ENCODE measurements at places on chromosomes 3 and 15.
A peak's percentile ranks its signal among the peaks of the same experiment; 100 is the strongest.

GRCh38 chr3:52036829-52037228 lies 19.5 kb downstream of the DUSP7 start:
- no peak overlapping the region for H3K4me3 ChIP-seq
- no peaks in the 10 kb centered on the region for H3K36me3 ChIP-seq
- H3K27me3 ChIP-seq: no peaks in the 10 kb centered on the region
- no peak overlapping the region for H3K27ac ChIP-seq

GRCh38 chr3:151787626-151788025 lies 26.3 kb upstream of the AADAC start:
- H3K27me3 ChIP-seq: no peaks in the 10 kb centered on the region
- no peaks in the 10 kb centered on the region for H3K4me1 ChIP-seq

- no peak overlapping the region for H3K27ac ChIP-seq
- no peak overlapping the region for H3K4me3 ChIP-seq
- H3K36me3 ChIP-seq: no peaks in the 10 kb centered on the region
- no peak for DNase-seq
- no peaks in the 10 kb centered on the region for H3K4me1 ChIP-seq
- H3K27me3 ChIP-seq: no peaks in the 10 kb centered on the region
Measured at GRCh38 chr3:193029800-193030199, 112.1 kb upstream of the MB21D2 start.

- peak overlapping the region; percentile 80 for H3K4me3 ChIP-seq
- H3K4me1 ChIP-seq: peaks cover 22% of the 10 kb centered on the region
- no peak for DNase-seq
- no peak overlapping the region for H3K27ac ChIP-seq
- H3K36me3 ChIP-seq: peaks cover 14% of the 10 kb centered on the region
Measured at GRCh38 chr15:40565333-40566238, 744 bp upstream of the CCDC32 start.

DNA sequence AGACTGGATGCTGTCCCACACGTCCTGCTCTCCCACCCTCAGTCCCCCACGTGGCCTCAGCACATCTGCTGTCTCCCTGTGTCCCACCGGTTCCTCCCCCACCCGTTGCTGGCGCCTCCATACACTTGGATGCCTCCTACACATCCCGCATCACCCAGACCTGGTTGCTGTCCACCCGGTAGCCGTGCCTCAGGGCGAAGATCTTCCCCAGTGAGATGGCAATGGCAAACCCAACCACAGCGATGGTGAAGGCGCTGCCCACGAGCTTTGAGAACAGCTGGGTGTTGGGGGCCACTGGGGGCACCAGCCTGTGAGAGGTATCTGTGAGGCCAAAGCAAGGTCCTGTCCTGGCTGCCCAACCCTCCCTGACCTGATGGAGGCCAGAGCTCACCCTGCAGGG lies 4.4 kb downstream of the SLC26A6 start:
- H3K27me3 ChIP-seq: no peaks in the 10 kb centered on the region
- peaks cover 53% of the 10 kb centered on the region for H3K36me3 ChIP-seq
- H3K4me1 ChIP-seq: peaks cover 11% of the 10 kb centered on the region
- DNase-seq: peak; percentile 37

DNA sequence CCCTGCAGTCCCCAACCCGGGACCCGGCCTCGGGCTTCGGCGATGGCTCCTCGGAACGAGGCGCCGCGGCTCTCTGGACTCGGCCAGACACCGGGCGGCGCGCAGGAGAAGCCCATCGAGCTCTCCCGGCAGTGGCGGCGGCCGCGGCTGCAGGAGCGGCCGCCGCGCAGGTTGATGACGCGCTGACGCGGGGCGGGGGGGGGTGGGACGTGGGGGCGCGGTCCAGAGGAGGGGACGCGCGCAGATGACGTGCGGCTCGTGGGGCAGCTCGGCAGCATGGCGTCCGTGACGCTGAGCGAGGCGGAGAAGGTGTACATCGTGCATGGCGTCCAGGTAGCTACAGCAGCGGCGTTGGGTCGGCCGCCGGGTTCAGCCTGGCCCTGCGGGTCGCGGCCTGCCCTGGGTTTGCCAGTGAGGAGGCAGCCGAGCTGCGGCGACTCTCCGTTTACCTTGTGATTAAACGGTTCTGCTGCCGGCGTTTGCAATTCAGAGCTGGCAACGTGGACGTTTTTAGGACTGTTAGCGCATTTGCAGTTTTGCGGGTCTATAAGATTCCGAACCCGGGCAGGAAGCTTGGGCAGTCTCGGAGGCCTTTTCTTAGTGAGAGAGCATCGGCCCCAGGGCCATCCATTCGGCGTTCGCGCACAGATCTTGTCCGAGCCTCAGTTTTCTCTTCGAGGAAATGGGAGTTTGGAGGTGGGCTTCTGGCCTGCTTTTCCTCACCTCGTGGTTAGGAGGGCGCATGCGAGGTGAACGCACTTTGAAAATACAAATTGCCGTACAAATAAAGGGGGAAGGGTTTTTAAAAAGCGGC lies at the start of the genes EXOSC7 and ZDHHC3:
EXOSC7 (plus strand) TSS at position 243 of the 814 bp plus-strand sequence; CDS start at position 277, 34 bp downstream.
ZDHHC3 (minus strand) TSS at position 173 of the 814 bp plus-strand sequence. CDS start 16,738 bp downstream, outside the sequence.
- peaks cover 10% of the 10 kb centered on the region for H3K4me1 ChIP-seq
- peak within 1 kb of the TSS; percentile 85 for H3K27ac ChIP-seq
- peak; percentile 99 for DNase-seq
- H3K27me3 ChIP-seq: no peaks in the 10 kb centered on the region

DNA sequence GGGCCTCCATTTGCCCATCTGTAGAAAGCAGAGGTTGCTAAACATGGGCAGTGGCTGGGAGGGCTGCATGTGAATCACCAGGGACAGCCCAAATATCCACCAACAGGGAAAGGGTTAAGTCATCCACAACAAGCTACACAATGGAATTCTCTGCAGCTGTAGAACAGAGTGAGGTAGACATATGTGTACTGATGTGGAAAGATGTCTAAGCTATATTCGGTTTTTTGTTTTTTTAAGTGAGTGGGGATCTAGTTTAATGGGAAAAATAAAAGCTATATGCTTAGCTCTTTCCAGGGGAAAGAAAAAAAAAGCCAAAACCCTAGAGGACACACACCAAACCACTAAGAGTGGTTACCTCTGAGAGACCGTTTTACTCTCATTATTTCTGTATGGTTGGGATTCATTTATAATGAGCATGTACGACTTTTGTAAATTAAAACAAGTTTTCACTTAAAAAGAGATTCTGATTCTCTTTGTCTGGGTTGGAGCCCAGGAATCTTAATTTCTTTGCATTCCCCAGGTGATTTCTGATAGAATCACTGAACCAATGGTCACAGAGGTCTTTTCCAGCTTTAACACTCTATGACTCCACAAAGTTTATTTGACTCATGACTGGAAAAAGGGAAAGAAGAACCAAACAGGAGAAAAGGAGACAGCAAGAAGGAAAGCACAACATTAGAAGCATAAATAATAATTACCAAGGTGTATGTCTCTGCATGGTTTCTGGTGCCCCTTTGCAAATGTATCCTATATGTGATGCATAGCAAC lies 19.1 kb downstream of the CRABP1 start:
- no peaks in the 10 kb centered on the region for H3K36me3 ChIP-seq
- peaks cover 45% of the 10 kb centered on the region for H3K27me3 ChIP-seq
- no peaks in the 10 kb centered on the region for H3K4me1 ChIP-seq
- H3K27ac ChIP-seq: no peak overlapping the region
- no peak for DNase-seq

GRCh38 chr3:117893001-117893400 lies 1141.6 kb downstream of the IGSF11 start:
- peaks cover 4% of the 10 kb centered on the region for H3K4me1 ChIP-seq
- H3K36me3 ChIP-seq: no peaks in the 10 kb centered on the region
- H3K27ac ChIP-seq: no peak overlapping the region

GRCh38 chr15:70435369-70435768 lies 328.0 kb downstream of the UACA start:
- H3K27me3 ChIP-seq: peaks cover 64% of the 10 kb centered on the region
- H3K4me3 ChIP-seq: no peak overlapping the region
- no peak overlapping the region for H3K27ac ChIP-seq
- H3K36me3 ChIP-seq: no peaks in the 10 kb centered on the region
- DNase-seq: no peak

DNA sequence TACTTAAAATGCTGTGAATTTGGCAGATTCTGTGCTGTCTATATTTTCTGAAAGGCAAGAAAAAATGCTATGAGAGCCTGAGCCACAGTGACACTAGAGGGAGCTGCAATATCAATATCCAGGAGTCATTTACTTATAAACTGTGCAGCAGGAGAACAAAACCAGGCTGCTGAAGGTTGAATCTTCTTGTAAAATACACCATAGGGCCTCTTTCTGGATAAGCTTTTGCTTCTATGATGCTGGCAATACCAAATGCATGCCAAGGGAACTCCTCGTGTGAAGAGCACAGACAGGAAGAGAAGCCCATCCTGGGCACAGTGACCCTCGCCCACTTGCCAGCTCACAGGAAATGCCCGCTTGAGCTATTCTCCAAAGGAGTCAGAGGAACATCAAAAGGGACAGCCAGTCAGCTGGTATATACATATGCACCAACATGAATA lies 48.0 kb upstream of the TSPAN3 start:
- no peak for DNase-seq
- H3K27me3 ChIP-seq: no peaks in the 10 kb centered on the region
- H3K27ac ChIP-seq: peak overlapping the region; percentile 30
- H3K4me3 ChIP-seq: no peak overlapping the region
- H3K36me3 ChIP-seq: peaks cover 11% of the 10 kb centered on the region
- peaks cover 18% of the 10 kb centered on the region for H3K4me1 ChIP-seq

DNA sequence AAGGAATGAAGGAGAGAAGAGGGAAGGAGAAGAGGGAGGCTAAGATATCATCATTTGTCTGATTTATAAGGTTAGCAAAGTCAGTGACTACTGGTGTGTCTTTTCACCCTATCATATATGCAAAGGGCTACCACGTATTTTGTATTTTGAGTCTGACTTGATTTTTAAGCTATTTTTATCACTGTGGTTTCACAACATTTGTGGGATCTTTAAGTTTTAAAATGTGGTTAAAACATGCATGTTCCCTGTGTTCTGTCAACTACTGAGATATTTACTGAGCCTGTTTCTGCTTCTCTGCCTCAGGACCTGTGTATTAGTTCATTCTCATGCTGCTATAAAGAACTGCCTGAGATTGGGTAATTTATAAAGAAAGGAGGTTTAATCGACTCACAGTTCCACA lies 22.5 kb upstream of the SPTSSB start:
- no peak for DNase-seq
- no peaks in the 10 kb centered on the region for H3K27me3 ChIP-seq
- H3K36me3 ChIP-seq: no peaks in the 10 kb centered on the region
- no peak overlapping the region for H3K27ac ChIP-seq
- no peak overlapping the region for H3K4me3 ChIP-seq

- H3K4me1 ChIP-seq: no peaks in the 10 kb centered on the region
- H3K27ac ChIP-seq: no peak overlapping the region
- H3K4me3 ChIP-seq: no peak overlapping the region
- DNase-seq: no peak
Measured at GRCh38 chr15:34012461-34013028, 26.5 kb downstream of the AVEN start.

DNA sequence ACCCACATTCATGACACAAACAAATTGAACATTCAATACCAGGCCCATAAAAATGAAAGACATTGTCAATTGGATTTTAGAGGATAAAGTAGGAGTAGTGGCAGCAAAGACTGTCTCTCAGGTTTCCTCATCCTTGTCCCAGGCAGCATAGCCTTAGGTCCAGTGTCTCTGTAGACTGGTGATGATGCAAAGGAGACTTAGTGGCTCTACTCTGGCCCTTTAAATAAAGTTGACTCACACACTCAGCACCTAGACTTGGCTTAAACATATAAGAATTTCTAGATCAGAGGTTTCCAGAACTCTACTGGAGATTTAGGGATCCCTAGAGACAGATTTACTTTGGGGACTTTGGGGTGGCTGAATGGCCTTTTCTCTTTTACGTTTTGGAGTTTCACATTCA lies 166.6 kb downstream of the NR1D2 start:
- no peaks in the 10 kb centered on the region for H3K27me3 ChIP-seq
- no peaks in the 10 kb centered on the region for H3K36me3 ChIP-seq
- H3K4me3 ChIP-seq: no peak overlapping the region
- no peaks in the 10 kb centered on the region for H3K4me1 ChIP-seq
- no peak for DNase-seq

- no peaks in the 10 kb centered on the region for H3K36me3 ChIP-seq
- DNase-seq: peak; percentile 17
- peak overlapping the region; percentile 25 for H3K27ac ChIP-seq
- no peaks in the 10 kb centered on the region for H3K27me3 ChIP-seq
- peaks cover 19% of the 10 kb centered on the region for H3K4me1 ChIP-seq
Measured at GRCh38 chr15:85646538-85647091, 148.1 kb downstream of the KLHL25 start.

- no peaks in the 10 kb centered on the region for H3K27me3 ChIP-seq
- DNase-seq: no peak
- H3K27ac ChIP-seq: peak overlapping the region; percentile 86
- peaks cover 79% of the 10 kb centered on the region for H3K36me3 ChIP-seq
- peak overlapping the region; percentile 98 for H3K4me3 ChIP-seq
- peaks cover 11% of the 10 kb centered on the region for H3K4me1 ChIP-seq
Measured at GRCh38 chr15:66496951-66497501, 536 bp downstream of the SNAPC5 start.

- H3K36me3 ChIP-seq: no peaks in the 10 kb centered on the region
- peaks cover 5% of the 10 kb centered on the region for H3K4me1 ChIP-seq
- no peak overlapping the region for H3K4me3 ChIP-seq
- H3K27me3 ChIP-seq: peaks cover 67% of the 10 kb centered on the region
- H3K27ac ChIP-seq: no peak overlapping the region
- no peak for DNase-seq
Measured at GRCh38 chr3:193777524-193777923, 184.5 kb downstream of the OPA1 start.

DNA sequence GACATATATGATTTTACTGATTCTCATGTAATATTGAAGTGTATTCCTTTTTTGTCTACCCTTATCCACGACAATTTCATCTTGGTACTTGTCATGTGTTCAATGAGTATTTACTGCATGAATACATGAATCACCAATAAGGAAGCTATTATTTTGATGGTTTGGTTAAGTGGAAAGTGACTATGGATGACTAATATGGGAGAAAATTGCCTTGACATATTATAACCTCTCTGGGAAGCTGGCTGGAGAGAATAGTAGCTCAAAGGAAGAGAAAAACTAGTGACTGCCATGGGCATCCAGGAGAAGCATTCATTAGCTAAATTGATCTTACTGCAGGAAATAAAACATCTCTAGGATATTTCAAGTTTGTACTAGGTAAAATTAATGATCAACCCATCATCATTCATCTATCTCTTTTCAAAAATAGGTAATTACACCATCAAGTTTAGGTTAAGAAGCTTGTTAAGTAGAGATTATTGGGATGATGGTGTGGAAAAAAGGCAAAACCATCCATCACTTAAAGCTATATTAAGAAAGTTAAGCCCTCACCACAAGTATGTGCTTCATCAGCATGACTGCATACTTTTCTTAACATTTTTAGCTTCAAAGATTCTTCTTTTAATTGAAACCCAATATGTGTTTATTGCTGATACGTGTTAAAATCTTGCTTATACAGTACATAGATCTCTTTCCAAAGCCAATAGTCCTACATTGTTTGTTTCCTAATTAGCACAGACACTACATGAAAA lies 455.2 kb upstream of the ARPP21 start:
- no peak overlapping the region for H3K27ac ChIP-seq
- no peaks in the 10 kb centered on the region for H3K4me1 ChIP-seq
- DNase-seq: no peak
- no peak overlapping the region for H3K4me3 ChIP-seq
- no peaks in the 10 kb centered on the region for H3K36me3 ChIP-seq
- no peaks in the 10 kb centered on the region for H3K27me3 ChIP-seq

- H3K36me3 ChIP-seq: no peaks in the 10 kb centered on the region
- H3K27ac ChIP-seq: no peak overlapping the region
- no peaks in the 10 kb centered on the region for H3K27me3 ChIP-seq
Measured at GRCh38 chr3:22735373-22735772, 467.8 kb upstream of the UBE2E2 start.
